ENCODE measurements at places on chromosomes 2 and 18.
A peak's percentile ranks its signal among the peaks of the same experiment; 100 is the strongest.

- no peak for DNase-seq
Measured at GRCh38 chr2:200617156-200618053, 31.6 kb downstream of the AOX1 start.

GRCh38 chr2:100855606-100856005, 35.7 kb downstream of the NPAS2 start:
- no peak for DNase-seq

- DNase-seq = no peak
Measured at GRCh38 chr2:112031473-112032223, 23.4 kb upstream of the TMEM87B start.

DNA sequence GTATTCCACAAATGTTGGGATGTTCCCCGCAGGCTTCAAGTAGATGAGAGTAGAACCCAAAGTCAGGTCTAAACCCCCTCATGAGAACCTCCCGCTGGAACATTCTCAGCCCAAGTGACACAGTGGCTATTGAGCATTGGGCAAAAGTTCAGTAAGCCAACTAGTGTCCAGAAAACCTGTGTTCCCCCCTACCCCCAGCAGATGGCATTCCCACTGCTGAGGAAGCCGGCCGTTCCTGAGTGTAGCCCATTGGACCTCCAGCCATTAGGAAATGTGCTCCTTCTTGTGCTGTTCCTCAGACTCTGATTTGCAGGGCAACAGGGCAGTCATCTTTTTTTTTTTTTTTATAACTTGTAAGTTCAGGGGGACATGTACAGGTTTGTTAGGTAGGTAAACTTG, 152.1 kb downstream of the NCK2 start:
- DNase-seq = no peak

- no peak for DNase-seq
Measured at GRCh38 chr2:124623560-124623959, 598.5 kb downstream of the CNTNAP5 start.

- no peak for DNase-seq
Measured at GRCh38 chr18:31482051-31482450, 15.9 kb upstream of the DSG2 start.

DNA sequence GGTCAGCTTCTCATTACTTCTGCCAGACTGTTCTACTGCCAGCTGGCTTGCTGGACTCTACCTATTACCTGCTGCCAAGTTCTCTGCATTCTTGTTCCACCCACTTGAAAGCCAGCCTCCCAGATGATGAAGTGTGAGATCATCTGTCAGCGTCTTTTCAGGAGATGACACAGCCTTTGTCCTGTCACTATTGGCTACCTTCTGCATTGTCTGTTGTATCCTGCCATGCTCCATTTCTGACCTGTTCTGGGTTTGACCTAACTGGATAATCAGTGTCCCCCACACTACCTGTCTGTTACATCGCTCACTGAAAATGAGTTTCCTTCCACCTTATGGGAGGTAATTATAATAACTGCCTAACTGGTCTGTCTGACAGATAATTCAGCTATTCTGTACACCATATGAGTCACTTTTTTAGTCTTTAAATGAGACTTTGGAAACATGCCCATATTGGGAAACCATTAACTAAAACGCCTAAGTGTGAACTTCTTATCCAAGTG, 520.6 kb downstream of the METTL4 start:
- DNase-seq = no peak

DNA sequence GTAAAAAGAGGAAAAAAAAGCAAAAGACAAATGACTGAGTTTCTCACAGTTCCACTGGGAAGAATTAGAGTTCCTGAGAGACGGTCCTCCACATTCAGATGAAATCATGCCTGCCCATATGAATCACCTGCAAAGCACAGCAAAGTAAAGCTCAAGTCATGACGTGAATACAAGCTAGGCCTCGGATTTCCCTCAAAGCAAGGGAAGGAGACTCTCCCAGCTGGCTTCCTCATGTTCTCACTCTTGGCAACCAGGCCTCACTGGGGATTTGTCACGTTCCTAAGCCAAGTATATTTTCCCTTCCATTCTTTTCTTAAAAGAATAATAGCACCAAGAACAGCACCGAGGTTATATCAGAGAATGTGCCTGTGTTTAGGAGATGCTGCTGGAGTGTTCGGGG, 47.0 kb downstream of the CYP27C1 start:
- DNase-seq = no peak

GRCh38 chr2:63023444-63023843, 27.2 kb upstream of the OTX1 start:
- peak; percentile 70 for DNase-seq

- DNase-seq = no peak
Measured at GRCh38 chr2:106963893-106964292, 77.9 kb upstream of the ST6GAL2 start.

GRCh38 chr2:193946806-193947205, 1710.2 kb upstream of the SLC39A10 start:
- DNase-seq = no peak

GRCh38 chr2:214261683-214262082, 149.2 kb upstream of the VWC2L start:
- no peak for DNase-seq

- DNase-seq = no peak
Measured at GRCh38 chr2:86216575-86217555, 17.6 kb downstream of the MRPL35 start.

GRCh38 chr2:113284476-113284875, 5.8 kb upstream of the PAX8 start:
- no peak for DNase-seq

- DNase-seq = no peak
Measured at GRCh38 chr2:204650611-204651010, 105.3 kb downstream of the PARD3B start.

DNA sequence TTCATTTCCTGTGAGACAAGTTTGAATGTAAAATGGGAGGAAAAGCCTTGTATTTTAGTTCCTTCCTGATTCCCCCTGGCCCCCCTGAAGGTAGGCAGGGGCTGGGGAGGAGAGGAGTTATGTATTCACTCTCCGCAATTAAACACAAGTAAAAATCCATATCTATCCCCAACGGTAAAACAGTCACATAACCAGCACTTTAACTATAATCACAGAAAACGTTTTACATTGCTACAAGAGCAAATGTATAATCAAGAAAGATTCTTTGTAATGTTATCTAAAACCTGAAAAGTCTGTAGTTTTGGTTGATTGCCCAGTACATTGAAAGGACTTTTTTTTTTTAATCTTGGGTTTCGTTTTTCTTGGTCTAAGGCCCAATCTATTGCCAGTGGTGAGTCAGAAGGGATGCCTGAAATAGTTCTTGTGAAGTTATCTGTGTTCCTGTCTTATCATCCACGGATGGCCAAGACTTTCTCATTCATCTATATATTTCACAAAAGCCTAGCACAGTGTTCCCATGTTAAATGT, 34.5 kb upstream of the CCNYL1 start:
- DNase-seq = no peak

DNA sequence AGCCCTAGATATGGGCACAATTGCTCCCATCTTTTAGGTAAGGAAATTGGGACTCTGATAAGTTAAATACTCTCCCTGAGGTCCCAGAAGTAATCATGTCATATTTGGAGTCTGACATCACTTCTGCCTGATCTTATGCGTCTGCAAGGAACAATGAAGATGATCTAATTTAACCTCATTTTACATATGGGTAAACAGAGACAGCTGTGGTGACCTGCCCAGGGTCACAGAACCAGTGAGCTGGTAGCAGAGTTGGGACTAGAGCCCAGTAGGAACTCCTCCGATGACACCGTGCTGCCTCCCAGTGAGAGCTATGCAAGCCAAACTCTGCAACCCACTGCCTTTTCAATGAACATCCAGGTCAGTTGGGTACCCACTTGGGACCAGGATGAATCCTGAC, 17.8 kb downstream of the CTAGE1 start:
- DNase-seq = no peak

GRCh38 chr2:201185863-201186262, 2.9 kb downstream of the CASP10 start:
- no peak for DNase-seq

GRCh38 chr2:26818255-26818654, 29.7 kb upstream of the DPYSL5 start:
- no peak for DNase-seq

DNA sequence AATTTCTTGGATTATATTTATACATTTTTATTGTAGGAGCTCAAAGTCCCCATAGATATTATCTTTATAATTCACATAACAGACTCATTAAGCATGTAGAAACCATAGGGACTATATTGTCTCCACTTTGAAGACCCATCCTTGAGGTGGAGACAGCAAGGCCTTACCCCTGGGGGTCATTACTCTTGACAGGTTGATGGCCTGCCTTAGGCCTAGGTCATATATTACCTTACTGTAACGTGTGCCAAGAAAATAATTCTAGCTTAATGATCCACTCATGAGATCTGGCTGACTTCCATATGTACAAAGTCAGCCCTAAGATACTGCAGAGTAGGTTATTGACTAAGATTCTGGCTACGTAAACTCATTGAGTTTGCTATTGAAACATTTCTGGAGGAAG, 65.4 kb upstream of the GLS start:
- DNase-seq = no peak

GRCh38 chr18:31617031-31617717, 25.5 kb downstream of the TTR start:
- DNase-seq = no peak

DNA sequence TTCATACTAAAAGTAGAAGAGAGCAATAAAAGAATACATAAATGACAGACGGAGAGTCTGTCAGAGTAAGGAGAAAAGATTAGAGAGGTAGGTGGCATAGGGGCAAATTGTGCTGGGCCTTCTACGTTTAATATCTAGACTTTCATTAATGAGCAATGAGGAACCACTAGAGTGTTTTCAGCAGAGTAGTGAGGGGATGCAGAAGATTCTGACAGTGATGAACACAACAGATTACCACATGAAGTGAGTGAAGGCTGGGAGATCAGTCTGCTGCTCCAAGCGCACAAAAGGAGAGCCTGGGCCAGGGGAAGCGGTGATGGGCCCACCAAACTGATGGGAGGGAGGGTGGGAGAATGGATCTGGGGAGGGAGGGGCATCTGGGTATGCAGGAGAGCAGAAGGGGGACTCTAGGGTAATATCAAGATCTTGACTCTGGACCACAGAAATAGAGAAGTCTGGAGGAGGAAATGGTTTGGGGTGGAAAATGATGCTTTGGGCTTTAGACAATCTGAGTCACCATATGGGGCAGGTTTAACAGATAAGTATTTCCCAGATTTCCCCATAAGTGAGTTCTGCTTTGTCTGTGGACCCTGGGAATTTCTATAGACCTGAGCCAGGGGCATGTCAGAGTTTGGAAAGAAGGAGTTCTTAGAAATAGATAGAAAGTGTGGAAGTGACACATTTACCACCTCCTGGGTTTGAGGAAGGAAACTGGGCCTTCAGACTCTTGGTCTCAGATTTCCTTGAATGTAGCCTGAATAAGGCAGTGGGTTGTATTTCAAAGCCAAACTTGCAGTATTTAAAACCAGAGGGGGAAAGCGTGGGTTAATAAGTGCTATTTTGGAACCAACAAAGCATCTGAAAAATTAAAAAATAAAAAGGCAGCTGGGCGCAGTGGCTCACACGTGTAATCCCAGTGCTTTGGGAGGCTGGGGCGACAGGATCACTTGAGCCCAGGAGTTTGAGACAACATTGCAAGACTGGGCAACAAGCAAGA, 15.0 kb upstream of the IL1A start:
- DNase-seq = peak; percentile 75

DNA sequence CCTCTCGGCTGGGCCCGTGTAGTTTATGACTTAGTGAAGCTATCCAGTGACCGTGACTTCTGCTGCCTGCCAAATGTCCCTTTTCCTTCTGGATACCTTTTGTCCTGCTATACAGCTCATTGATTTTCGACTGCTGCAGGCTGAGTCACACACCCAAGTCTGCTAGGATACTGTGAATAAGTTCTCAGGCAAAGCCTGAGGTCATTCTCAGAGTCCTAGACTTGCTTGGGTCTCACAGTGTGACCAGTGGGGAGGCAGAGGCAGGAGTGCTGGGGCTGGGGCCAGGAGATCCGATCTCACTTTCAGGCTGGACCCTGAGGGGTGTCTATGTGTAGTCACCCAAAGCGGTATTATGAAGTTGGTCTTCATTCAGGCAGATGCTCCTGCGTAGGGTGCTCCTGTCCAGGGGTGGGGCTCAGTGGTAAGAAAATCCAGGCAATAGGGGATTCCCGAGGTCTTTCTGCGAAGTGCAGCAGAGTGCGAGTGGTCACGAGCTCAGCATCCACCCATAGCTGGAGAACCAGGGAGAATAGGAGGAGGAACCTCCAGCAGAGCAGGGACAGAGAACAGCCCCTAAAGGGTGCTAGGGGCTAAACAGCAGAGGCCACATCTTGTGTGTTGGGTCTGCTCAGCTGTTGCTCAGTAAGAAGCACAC, 268.6 kb upstream of the NCKAP5 start:
- DNase-seq = no peak

DNA sequence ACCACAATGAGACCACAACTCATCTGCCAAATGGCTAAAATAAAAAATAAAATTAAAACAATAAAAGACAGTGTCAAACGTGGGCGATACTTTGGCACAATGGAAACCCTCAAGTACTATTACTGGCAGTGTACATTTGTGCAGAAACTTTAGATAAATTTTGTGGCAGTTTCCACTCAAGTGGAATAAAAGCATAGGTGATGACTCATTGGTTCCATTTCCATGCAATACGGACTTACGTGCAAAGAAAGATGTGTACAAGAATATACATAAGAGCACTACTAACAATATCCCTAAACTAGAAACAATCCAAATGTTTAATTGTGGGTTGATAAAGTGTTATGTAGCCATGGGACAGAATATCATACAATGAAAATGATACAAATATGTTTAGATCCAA, 259.0 kb upstream of the HNMT start:
- DNase-seq = no peak

DNA sequence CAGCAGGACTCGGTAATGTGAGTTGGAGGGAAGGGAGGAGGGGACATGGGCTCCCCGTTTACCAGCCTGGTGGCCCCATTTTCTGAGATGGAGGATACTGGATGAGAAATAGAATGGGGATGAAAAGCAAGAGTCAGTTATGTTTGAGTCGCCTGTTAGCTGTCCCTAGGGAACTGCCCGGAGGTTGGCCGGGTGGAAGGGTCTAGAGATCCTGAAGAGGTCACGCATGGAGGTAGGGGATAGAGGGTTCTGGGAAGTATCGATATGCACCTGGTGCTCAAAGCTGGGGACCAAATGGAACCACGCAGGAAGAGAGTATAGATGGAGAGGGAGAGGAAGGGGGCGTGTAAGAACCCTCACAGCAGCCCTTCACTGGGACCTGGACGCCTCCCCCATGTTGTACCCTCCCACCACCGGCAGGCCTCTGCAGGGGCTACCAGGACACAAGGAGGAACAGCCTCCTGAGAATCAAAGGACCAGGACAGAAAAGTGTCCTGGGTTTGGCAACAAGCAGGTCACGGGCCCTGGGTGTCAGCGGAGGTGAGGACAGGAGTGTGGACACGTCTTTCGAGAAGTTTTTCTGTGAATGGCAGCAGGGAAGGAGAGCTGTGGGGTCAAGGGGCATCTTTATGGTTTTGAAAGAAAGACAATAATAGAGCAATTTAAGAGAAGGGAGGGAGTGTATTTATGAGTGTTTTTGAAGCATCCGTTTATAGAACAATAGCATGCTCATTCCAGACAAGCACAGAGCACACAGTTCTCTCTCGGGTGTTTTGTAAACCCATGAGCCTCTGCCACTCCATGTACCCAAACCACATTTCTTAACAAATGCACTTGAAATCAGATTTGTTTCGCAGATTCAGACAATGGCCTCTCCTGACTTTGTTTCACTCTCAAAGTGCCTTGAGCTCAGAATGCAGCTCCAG, 132.2 kb downstream of the SMAD7 start:
- no peak for DNase-seq

- DNase-seq = no peak
Measured at GRCh38 chr2:8149985-8150539, 531.8 kb upstream of the ID2 start.

Measured in Kasumi-1 (cell line).